ENCODE measurements at places on chromosomes 4 and X.

GRCh38 chr4:158302076-158302866, 92.0 kb downstream of the TMEM144 start:
- no peak for DNase-seq

DNA sequence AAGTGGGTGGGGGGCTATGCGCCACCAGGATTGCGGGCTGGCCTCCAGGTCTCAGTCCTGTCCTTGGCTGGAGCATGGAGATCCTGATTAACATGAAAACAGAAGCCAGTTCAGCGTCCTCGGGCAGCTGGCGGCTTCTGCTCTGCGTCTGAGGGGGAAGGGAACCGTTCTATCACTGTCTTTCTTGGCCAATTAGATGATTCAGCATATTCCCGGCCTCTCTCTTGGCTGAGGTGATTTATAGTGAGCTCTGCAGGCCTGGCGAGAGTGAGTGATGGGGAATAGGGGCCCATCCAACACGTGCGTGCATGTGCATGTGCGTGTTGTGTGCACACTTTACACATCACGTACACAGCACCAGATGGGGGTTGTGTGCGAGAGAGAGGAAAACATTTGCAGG, 145.8 kb upstream of the ATP6AP2 start:
- DNase-seq: no peak

- DNase-seq: no peak
These were observed 178.9 kb downstream of the RAPGEF2 start for GRCh38 chr4:159281771-159282170.

GRCh38 chrX:39875834-39876628, 221.7 kb downstream of the BCOR start:
- DNase-seq: no peak

GRCh38 chr4:110781944-110782343, 159.1 kb upstream of the PITX2 start:
- DNase-seq: no peak

GRCh38 chrX:11533199-11533651, 132.5 kb downstream of the ARHGAP6 start:
- DNase-seq: no peak

- DNase-seq: no peak
These were observed 746 bp downstream of the TCEAL7 start for GRCh38 chrX:103330681-103331288.

DNA sequence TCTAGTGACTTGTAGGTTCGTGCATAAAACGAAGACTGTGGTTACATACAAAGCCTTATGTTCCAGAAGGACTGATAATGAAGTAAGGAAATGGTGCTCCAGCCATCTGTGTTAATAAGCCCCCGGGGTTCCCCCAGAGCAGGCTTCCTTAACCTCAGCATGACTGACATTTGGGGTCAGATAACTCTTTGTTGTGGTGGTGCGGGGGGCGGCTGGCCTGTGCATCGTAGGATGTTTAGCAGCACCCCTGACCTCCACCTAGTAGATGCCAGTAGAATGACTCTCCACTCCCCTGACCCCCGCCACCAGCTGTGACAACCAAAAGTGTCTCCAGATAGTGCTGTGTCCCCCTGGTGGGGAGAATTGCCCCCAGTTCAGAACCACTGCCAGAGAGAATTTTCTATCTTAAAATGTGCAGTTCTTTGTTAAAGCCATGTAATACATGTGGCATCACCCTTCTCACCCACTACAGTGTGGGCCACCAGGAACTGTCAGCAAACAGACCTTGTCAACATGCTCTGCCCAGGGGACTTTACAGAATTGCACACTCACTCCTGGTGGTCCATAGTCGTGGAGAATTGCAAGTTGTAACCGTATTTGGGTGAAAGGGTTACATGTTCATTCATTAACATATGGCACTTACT, 7.5 kb downstream of the SH3KBP1 start:
- DNase-seq: no peak

DNA sequence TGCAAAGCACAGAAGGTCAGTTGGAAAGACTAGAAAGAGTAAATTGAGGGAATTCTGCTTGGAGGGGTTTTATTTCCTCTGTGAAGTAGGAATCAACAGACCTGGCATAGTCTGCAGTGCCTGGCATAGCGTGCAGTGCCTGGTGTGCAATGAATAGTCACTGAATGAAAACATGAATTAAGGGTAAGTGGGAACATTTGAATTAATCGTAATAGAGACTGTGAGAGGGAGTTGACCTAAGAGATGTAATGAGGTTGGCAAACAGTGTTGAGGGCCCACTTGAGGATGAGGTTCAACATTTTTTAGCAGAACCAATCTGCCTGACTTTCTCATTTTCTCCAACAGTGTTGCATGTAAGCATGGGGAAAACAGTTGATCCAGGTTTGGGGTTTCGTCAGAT, 377.2 kb upstream of the FTHL17 start:
- DNase-seq: no peak

- DNase-seq: no peak
These were observed 93.1 kb downstream of the SORCS2 start for GRCh38 chr4:7285244-7286094.

DNA sequence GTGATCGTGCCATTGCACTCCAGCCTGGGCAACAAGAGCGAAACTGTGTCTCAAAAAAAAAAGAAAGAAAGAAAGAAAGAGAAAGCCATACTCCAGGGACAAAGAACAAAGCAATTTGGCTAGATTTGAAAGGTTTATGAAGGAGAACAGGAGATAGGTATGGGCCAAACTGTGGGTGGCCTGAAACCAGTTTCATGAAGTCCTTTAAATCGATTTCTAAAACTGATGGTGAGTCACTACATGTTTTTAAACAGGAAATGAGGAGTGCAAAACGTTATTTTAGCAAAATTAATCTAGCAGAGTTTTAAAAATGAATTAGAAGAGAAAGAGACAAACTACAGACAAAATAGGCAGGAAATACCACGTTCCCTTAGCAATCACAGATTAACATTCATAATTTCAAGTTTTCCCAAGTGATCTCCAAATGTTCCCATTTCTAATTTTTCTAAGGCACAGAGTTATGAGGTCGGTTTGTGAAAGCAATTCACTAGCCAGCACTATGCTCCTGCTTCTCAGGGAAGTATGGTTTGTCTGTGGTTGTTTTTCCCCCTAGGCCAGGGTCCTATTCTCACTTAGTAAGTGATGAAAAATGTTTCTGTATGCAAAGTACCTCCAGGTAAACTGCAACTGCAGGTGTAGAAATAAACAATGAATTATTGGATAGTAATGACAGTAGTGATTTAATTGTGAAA, 190.6 kb downstream of the PPP3CA start:
- DNase-seq: no peak

DNA sequence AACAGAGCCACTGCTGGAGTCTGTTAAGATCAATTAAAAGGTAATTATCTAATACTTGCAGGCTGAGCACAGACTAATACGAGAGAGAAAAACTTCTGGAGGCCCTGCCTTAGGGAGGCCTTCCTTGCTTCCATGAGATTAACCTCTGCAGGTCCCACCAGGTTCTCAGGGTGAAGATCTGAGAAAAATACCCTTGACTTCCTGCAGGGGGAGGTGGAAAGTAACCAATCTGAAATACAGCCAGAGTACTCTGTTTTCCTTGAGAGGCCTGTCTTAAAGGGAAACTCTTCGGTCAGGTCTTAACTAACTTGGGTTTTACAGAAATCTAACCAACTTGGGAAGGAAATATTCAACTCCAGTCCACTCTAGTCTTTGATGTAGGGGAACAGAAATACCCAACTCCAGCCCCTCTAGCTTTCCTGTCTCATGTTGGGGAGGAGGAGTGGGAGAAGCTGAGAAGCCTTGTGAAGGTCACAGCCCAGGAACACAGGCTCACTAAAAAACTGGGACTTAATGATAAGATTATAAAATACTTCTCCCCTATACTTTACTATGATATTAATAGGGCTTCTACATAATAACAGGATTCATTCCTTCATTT, 77.1 kb downstream of the TBCK start:
- DNase-seq: peak; percentile 23

GRCh38 chr4:47235721-47236120, 204.4 kb downstream of the GABRB1 start:
- DNase-seq: no peak

GRCh38 chr4:108213308-108213707, 44.6 kb upstream of the LEF1 start:
- no peak for DNase-seq

DNA sequence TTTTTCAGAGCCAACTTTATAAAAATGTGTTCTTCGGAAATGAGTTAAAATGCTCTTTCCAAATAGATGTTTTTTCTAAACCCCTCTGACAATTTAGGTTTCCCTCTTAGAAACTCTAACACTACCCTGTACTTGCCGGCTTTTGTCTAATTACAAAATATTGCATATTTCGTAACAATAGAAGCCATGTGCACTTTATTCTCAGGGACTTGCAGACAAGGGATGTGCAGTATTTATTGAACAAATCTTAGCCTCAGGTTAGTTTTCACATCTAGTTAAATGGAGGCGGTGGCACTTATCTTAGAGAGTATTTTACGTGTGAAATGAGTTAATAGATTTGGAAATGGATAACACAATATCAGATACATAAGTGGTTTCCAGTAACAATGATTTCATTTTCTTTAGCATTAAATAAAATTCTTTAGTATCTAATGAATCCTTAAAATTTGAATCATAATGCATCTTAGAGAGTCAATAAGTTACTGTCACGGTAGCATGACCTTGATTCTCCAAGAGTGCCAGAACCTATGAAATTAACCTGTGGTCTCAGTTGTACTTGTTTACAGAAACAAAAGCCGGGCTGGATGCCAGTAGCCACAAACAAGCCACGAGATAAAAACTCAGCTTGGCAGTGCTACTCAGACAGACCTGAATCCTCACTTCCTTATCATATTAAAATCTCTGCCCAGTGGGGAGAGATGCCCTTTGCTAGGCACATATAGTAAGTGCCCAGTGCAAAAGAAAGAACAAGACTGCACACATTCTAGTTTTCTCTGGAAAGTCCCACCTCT, 772 bp upstream of the PABPC4L start:
- DNase-seq: no peak

DNA sequence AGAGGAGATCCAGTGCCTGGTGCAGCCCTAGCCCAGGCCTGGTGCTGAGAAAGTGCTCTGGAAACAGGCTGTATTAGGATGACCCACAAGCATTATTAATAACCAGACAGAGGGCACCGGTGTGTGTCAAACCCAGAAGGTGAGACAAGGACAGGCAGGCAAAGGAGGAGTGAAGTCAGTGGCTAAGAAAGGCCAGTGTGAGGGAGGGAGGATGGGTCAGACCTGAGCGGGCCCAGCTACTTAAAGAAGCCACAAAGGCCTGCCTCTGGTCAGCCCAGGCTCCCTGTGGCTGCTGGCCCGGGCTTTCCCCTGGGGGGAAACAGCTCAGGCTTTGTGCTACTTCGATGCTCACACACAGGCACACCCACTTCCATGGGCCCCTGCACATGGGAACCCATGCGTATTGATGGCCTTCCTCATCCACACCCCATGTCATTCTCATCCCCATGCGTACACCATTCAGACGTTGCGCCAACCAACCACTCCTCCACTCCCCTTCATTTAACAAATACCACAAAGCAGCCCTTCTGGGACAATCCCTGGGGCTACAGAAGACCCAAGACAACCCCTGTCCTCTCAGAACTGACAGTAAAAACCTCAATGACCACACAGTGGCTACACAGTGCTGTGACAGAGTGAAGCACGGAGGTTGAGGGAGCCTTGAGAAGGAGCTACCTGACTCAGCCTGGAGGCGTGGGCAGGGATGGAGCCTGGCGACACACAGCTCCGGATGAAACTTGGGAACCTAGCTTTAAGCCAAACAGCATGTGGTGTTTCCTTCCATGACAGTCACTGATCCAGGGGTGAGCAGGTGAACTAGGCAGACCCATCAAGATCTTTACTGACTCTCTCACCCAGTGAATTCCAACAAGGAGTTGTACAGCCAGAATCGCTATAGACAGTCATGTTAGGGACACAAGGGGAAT, 24.9 kb upstream of the MTM1 start:
- DNase-seq: no peak

DNA sequence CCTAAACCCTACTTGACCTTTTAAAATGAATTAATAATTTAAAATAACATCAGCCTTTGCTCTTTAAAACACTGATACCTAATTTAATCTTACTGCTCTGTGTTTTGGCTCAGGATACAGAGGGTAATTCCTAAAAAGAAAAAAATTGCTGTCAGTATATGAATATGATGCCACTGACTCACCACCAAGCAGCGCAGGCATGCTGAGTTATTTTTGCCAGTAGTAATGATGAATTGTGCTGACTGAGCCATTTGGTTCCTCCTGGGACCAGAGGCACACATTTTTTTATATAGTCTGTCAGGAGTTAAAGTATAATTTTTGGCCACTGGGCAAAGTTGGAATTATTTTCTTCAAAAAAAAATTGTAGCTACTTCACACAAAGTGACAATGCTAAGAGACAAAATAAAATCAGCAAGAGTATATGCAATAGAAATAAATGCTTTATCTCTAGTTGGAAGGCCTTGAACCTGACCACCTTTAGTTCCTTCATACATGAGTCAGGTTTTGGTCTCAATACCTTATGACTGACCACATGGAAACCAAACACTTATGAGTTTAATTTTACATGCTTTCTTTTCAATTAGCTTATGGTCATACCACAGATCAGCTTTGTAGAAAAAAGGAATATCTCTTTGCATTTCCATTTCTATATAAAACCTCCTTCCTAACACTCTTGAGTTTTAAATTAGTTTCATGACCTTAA, 115.1 kb downstream of the PPP3CA start:
- DNase-seq: no peak

DNA sequence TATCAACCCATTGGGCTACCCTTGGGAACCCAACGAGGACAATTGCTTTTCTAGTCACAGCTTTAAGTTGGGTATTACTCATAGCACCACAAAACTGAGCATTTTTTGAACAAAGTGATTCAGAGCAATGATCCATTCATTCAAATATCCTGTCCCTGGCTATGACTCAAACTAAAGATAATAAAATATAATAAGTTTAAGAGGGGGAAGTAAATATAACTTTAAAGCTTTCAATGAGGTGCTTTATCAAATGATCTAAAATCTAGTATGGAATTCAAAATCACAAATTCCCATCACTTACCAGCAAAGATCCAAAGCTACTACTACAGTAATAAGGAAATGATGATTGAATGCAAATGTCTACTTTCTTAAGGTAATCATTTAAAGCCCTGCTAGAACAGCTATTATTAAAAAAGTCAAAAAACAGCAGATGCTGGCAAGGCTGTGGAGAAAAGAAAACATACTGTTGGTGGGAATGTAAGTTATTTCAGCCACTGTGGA, 39.8 kb upstream of the S100G start:
- DNase-seq: no peak

DNA sequence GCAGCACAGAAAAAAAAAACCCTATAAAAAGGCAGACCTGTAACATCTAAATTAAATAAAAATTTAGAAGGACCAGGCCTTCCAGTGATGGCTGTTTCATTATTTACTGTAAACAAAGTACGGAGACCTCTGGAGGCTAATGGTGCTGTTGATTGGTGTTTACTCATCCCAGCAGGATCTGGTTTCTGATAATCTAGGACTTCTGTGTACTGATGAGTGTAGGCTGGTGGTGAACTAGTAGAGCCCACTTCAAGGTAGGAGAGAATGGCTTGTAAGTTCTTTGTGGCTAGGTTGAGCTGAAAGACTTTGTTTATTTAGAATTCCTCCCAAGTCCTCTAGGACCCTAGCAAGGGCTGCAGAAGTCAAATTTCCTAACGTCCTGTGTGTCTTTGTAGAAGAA, 398.1 kb upstream of the PITX2 start:
- DNase-seq: no peak
